ENCODE measurements at places on chromosomes 6 and 20. TPM values are rescaled to one million over a fixed set of nuclear protein-coding genes. Genes with fewer than 3 reads are reported as not detected.

The PHACTR3 gene
- 0.12 TPM for total RNA-seq

The EEF1A2 gene
- 17.6 TPM for total RNA-seq

- peak; percentile 91 for DNase-seq
Measured at GRCh38 chr20:47929368-47930115, 144.3 kb upstream of the SULF2 start.

- no peak for DNase-seq
Measured at GRCh38 chr20:14580418-14581074, 243.1 kb upstream of the FLRT3 start.

DNA sequence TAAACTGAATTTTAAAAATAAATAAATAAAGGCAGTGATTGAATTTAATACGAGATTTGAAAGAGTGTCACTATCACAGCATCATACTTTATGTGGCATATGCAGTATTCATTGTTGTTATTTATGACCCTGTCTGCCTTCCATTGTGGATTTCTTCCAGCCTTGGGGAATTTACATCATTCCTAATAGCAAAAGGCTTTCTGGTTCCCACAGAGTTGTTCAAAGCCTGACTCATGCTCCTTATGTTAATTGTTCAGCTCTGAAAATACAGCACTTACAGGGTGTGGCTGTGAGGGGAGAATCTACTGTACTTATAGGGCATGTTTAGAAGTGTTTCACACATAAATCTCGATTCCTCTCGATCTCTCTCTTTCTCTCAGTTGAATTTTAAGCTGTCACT is 54.4 kb downstream of the JAG1 start:
- peak; percentile 90 for DNase-seq

GRCh38 chr6:122839472-122839871 is 50.4 kb downstream of the SMPDL3A start:
- DNase-seq = peak; percentile 42

GRCh38 chr6:5061152-5061551 is 24.0 kb upstream of the PPP1R3G start:
- DNase-seq = no peak

All from RPMI7951 (cell line).